ENCODE measurements at places on chromosomes 1 and 21.

GRCh38 chr1:87754139-87754538 is 425.5 kb downstream of the LMO4 start:
- DNase-seq: no peak

DNA sequence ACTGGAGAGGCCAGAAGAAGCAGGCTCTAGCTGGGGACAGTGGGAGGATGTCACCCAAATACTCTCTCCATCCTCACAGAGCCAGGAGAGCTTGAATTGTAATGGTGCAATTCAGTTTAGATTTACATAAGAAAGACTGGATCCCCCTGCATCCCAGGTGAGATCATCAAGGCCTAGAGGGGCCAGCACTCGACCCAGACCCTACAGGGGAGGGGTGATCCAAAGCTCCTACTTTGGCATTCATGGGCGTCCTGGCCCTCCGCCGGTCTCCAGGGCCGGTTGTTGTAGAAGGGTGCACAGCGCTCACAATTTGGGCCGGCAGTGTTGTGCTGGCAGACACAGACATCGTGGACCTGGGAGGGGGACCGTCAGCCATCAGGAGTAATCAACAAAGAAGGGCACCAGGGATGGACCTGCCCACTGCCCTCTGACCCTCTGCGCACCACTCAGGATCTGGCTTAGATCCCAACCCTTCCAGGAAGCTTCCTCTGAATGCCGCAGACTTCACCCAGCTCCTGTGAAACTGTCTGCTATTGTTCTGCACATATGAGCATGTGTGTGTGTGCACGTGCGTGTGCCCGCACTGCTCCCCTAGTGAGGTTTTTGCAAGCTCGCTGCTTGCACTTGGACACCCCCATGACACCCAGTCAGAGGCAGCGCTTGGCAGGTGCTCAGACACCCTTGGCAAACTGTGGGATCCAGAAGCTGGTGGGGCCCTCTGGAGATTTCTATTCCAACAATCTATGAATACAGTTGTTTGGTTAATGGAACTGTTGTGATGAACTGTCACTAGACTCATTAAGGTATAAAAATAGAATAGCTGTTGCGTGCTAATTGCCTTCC is 21.6 kb downstream of the LAMB3 start:
- no peak for DNase-seq

DNA sequence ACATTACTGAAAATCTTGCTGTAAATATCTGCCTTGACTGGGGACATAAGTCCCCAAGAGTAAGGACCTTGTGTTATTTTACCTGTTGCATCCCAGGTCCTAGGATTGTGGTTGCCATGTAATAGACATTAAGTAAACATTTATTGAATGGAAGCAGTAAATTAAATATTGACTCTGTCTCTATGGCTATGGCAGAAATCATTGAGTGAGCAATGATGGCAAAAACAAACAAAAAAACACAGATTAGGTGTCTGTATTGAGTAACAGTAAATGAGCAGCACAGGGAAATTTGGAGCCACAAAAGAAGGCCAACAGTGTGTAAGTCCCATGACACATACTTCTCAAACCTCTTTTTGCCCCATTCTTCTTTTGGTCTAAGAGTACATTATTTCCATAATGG is 240.4 kb downstream of the NFIA start:
- DNase-seq: no peak

- DNase-seq: no peak
Measured at GRCh38 chr1:153390938-153391710, at the start of gene S100A8. Gene S100A8 (minus strand): TSS chr1:153391073. CDS start chr1:153390535, 538 bp downstream.

- DNase-seq: peak; percentile 98
Measured at GRCh38 chr1:159881622-159882526, 18.1 kb downstream of the CFAP45 start.

DNA sequence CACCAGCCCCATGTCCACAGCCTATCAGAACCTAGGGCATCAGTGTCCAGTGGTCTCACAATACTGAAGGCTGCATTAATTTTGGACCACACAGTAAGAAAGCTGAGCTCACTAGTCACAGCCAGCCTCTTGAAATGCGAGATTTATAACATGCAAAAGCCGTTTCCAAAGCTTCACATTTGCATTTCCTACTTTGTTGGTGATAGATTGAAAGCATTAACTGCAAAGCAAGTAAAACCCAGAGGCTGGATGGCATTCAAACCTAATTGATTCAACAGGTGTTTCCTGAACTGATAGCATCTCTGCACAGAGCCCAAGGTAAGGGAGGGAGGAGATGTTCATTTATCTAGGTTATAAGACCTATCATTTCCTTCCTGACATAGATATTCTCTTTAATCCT is 410.1 kb downstream of the OMA1 start:
- DNase-seq: no peak

GRCh38 chr1:192958871-192959270 is 100.3 kb downstream of the UCHL5 start:
- peak; percentile 38 for DNase-seq

Measured in iris pigment epithelial cell (primary cell).